ENCODE measurements at places on chromosomes 1 and 21.

GRCh38 chr1:230868736-230869385, 540 bp upstream of the C1orf198 start:
- no peak for DNase-seq

DNA sequence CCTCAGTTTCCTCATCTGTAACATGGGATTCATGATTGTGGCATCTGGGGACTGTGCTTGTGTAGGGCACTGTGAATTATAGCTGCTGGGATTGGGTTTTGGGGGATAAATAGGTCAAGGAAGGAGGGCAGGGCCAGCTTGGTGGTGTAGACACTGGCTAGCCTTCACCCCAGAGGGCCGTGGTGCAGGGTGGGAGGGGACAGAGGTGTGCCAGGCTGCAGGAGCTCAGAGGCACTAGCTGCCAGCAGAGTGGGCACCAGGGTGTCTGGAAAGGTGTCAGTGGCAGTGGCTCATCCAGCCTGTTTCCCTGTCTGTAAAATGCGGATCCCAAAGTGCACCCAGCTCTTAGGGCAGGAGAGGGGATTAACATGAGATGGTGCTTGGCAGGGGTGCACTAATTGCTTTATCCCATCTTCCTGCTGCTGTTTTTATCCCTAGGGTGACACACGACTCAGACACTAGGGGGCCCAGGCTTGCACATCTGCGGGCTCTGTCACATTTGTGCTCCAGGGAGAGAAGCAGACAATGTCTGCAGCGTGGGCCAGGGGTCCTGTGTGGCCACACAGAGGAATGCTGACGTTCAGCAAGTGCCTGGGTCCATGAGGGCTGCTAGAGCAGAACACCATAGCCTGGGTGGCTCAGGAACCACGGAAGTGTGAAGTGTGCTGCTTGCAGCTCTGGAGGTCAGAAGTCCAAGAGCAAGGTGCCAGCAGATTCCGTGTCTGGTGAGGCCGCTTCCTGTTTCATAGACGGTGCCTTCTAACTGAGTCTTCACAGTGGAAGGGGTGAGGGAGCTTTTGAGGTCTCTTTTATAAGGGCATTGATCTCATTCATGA, 19.3 kb downstream of the OBSCN start:
- no peak for DNase-seq

DNA sequence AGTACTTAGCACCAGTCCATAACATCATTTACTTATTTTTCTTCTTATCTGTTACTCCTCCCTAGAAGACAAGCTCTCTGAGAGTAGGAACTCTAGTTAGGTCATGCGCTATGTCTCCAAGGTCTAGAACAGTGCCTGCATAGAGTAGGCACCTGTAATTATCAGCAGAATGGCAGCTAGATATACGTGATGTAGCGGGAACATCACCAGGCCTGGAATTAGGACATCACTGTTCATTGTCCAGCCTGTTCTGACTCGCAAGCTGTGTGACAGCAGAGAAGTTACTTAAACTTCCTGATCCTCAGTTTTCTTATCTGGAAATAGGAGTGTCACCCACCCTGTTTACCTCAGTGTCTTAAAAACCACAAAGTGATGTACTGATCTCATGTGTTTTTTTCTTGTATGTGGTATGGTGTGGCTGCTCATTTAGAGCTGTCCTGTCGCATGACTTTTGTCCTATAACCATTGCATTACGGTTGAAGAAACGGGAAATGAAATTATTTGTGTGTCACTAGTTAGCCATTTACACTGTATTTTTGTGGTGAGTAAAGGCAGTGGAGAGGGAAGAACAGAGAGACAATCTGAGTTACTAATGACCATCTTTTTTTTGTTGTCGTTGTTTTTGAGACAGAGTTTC, 37.1 kb upstream of the EXO1 start:
- no peak for DNase-seq

- DNase-seq, result no peak
Measured at GRCh38 chr1:184487531-184488193, 100.8 kb downstream of the C1orf21 start.

GRCh38 chr21:42158846-42159245, 60.1 kb upstream of the ABCG1 start:
- no peak for DNase-seq

DNA sequence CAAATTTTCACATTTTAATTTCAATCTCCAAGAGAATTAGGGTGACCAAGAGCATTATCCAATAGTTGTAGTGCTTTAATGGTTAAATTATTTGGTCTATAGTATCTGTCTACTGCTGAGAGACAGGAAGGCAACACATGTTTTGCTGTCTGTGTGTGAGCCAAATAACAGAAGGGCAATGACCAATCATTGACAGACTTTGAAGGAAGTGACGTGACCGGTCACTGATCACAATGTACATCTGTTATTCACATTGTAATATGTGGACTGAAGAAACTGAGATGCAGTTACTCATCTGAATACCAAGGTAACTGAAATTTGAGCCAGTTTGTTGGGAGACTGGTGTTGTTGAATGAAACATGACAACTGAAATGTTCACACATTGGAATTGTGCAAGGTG, 196.7 kb downstream of the LRRC40 start:
- DNase-seq, result no peak

DNA sequence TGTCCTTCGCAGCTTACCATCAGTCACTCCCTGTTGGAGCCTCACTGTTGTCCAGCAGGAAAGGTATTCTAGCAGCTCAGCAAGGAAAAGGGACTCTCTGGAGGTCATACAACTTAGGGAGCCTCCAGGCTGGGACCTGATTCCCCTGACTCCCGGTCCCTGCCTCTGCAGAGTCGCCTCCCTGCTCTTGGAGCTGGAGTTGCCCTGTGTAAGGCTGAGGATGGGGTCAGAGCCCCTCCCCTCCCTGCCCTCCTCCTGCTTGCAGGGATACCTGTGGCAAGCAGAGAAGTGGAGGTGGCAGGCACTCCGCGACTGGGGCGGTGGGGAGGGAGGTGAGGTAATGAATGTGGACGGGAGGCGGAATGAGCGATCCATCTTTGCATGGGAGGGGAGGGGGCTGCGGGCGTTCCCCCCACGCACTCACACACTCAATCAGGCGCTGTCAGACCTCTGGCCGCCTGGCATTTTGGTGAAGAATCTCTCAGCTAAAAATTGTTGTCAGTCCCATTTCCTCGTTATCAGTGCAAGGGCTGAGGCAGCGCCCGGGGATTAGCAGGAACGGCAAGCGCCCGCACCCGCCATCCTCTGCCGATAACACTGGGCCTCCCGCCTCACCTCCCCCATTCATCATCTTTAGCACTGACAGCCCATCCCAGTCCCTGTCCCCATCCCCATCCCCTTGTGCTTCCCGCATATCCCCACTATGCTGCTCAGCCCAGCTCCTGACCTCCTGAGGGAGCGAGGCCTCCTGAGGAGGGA, 64.3 kb downstream of the TMEM53 start:
- DNase-seq, result no peak

DNA sequence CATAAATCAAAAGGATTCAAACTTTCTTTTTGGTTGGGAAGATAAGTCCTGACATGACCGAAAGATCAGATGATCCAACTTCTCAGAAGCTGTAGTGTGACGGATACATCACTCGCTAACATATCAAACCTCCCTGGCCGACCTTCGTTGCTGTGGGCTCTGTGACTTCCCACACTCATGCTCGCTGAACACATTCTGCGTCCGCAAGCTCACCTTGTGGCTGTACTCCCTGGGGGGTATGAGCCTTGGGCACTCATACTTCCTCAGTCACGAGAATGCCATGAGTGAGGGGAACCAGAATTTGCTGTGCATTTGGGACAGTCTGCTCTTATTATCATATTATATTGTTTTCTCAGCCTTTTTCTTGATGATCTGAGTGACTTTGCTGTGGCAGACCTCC, 105.4 kb downstream of the RWDD3 start:
- DNase-seq, result no peak

- no peak for DNase-seq
Measured at GRCh38 chr1:14842361-14842760, 243.9 kb downstream of the KAZN start.

DNA sequence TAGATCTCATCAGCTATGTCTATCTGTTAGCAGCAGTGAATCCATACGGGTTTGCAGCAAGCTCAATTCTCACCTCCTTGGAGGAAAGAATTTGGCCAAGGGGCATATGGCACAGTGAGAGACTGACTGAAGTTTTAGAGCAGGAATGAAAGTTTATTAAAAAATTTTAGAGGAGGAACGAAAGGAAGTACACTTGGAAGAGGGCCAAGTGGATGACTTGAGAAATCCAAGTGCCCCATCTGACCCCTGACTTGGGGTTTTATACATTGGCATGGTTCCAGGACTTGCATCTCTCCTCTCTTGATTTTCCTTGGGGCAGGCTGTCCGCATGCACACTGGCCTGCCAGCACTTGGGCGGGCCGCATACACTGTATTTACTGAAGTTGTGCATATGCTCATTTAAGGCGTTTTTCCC, 9.2 kb upstream of the OSBPL9 start:
- DNase-seq, result no peak
